Nucleus accumbens (tissue), 56 donors: ENCODE measurements at places on chromosomes 1 and 21.

DNA sequence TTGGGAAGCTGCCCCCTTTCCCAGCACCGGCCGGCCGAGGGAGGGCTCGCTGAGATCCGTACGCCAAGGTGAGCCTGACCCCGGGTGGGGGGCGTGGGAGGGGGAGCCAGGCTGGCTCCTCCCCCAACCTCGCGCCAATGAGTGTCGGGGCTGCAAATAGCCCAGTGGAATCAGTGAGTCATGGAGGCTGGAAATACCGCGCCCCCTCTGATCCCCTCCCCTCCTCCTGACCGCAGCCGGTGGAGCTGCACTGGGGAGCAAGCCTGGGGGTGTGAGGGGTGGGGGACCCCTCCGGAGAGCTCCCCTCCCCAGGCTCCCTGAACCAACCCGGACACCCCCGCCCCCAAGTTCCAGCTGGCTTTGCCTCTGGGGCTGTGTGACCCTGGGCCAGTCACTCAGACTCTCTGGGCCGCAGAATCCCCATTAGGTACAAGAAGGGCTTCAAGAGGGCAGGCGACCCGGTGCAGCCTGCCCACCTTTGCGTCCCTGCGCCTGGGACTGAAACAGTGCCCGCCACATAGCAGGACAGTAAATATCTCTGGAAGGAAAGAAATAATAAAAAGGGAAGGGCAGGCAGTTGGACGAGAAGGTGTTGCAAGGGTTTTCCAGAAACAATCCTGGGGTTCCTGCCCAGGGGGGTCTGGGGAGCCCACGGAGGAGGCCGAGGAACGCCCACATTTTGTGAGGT lies 4.5 kb downstream of the HSPB7 start:
- no peak for DNase-seq

DNA sequence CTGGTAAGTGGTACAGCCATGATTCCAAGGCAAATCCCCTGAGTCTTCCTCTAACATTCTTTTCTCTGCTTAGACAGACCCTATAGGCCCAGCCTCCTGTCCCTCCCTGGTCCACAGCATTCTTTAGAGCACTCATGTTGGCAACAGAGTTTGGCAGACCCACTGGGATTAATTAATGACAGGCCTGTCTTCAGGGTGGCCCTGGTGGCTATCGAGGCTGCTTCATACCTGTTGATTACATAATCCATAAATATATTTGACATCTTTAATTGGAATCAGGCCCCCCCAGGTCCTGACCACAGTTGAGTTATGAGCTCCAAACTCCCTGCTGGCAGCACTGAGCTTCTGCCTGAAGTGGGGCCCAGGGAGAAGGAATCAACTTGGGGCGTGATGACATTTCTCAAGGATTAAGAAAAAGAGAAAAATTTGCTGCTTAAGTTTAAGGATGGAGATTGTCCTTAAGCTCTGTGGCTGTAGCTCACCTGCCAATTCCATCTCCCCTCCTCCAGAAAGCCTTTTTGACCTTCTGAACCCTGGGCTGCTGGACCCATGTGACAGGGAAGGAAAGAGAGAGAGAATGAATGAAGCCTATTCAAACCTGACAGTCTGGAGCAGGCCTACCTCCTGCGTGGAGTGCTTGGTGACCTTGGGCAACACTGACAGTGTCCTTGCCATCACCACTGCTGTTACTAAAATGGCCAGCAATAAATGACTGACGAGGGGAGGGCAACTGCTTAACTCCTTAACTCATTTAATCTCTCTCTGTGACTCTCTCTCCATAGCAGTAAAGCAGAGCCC lies 156.6 kb downstream of the TRABD2B start:
- no peak for DNase-seq

- DNase-seq = no peak
These were observed 10.7 kb downstream of the KCNA10 start for GRCh38 chr1:110508028-110508940.

DNA sequence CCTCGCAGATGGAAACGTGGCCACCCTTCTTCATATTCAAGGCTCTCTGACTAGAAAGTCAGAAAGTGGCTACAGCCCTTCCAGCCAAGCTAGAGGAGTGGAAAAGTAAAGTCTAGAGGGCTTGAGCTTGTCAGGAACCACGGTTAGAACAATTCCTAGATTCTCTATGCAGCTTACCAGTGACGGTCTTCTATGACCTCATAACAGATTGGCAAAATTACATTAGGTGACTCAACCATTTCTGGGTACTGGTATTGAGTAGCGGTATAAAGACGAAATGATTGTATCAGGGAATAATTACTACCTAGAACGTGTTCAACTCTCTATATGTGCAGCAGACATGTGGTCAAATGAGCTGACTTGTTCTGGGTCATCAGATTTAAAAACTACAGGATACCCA lies 155.0 kb upstream of the RUNX1 start:
- no peak for DNase-seq

DNA sequence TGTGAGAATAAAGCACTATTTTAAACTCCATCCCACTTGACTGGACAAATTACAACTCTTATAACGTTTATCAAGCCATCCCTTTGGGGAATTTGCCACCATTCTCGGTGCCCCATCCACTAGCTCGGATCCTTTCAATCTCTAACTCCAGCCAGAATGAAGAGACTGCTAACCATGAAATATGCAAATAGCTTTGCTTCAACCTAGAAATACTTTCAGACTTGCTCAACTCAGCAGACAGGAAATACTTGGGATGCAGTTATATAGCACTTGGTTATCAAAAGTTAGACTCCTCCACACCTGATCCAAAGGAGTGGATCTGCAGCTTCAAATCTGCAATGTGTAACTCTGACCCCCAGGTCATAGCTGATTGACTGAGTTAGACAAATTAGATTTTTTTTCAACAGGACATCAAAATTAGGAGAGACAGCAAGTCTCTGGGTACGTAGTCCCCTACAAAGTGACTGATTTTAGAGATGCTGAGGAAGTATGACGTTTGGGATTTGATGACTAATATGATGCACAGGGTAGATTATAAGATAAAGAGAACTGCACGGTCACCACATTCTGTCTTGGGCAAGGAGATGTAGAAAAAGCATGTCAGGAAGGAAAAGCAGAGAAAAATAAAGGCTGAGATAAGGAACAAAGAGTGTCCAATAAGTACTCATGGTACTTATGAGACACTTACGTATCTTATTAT lies 496.0 kb downstream of the AGBL4 start:
- DNase-seq = no peak

- DNase-seq = no peak
These were observed 97.1 kb upstream of the DAB1 start for GRCh38 chr1:57520743-57521515.

GRCh38 chr1:93669369-93669768 lies 12.3 kb downstream of the BCAR3 start:
- DNase-seq = no peak

DNA sequence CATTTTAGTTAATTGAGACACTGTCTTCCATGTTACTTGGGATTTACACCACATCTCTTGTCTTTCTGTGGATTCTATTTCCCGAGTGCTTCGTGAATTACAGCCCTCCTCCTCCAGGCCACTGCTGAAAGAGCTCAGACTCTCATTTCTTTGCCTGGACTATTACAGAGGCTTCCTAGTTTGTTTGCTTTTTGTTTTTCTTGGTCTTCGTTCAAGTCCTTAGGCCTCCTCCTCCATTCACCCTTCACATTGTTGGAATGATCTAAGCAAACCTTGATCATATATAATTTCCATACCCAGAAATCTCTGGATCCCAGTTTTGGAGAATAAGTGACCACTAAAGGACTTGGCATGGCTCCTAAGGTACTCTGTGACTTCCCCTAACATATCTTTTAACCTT lies 94.1 kb downstream of the CNIH3 start:
- no peak for DNase-seq

DNA sequence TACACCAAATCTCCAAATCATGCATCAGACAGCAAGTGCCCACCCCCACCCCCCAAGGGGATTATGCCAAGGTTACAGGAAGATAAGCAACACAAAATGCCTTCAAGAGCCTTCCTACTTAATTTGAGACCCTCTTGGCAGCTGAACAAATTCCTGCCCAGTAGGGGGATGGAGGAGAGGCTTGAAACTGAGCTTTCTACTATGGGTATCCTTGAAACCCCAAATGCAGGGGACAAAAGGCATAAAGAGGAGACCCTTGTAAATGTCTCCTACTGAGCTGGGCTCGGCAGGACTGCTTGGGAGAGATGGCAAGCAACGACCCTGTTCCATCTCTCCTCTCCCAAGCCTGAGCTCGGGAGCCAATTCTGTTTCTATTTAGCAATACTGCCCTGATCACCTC lies 3.5 kb downstream of the SLC41A1 start:
- no peak for DNase-seq

DNA sequence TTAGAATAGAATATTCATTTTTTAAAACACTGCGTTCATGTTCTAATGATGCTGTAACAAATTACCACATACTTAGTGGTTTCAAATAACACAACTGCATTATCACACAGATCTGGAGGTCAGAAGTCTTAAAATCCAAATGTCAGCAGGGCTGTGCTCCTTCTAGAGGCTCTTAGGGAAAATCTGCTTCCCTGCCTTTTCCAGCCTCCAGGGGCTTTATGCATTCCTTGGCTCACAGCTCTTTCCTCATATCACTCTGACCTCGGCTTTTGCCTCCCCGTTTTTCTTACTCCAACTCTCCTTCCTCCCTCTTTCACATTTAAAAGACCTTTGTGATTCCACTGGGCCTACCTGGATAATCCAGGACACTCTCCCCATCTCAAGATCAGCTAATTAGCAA lies 18.6 kb upstream of the FMN2 start:
- no peak for DNase-seq

DNA sequence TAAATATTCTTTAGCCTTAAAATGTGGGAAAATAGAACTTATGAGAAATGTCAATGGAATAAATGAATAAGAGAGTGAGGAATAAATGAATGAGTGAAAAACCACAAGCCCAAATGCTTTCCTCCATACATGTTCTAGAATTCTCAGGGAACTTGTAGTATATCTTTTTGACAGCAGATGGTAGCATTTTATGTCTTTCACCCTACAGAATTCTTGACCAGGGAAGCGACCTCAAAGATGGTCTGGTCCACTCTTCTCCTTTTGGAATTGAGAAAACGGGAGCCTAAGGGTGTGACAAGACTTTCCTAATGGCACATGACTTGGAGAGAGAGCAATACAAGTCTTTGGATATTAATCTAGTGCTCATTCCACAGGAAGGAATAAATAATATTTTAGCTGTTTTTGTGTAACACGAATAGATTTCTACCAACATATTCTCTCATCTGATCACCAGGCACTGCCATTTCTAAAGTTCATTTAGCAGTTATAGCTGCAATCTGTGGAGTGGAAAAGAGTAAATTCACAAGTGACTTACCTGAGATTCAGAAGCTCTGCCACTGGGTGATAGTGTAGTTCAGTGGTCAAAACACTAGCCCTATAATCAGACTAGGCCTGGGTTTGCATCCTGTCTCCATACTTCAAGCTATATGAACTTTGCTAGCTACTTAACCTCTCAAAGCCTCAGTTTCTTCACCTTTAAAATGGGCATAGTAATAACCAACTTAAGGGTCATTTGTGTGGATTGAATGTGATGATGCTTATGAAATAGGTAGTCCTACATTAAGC lies 15.0 kb upstream of the F5 start:
- DNase-seq = no peak

DNA sequence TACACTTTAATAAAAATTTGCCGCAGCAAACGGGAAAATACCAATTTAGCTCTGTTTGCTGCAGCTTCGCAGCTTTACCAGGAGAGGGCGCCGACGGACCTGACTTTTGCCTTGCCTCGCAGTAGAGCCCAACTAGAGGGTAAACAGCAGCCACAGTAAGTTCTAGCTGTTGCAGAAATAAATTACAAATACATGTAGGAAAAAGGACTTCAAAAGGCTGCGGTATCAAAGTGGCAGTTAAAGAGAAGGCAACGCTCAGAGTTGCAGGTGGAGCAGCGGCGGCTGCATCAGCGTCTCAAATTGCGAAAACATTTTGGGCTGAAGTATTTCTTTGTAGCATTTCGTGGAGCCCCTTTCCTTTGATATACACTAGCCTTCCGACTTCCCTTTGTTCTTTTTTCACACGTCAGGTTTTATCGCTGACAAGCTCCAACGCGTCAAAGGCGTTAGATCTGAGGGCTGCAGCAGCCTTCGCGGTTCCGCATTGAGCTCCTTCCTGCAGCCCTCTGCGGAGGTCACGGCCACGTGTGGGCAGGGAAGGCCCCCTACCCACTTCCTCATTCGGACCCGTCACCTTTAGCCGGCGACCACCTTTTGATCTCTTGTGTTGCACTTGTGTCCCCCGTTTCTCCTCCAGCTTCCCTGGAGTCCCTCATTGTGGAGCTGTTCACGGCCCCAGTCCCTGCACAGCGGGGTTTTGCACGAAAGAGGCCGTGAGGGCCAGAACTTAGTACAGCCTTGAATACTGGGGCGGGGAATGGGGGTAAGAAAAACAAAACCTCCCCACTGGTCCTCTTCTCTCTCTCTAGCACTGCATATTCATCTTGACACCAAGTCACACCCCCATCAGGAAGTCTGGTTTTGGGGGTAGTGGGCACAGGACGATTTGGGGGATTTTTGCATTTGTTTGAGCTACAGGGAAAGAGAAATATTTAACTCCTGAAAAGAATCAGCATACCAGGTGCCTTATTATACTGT lies 72.8 kb downstream of the S1PR1 start:
- DNase-seq = no peak

DNA sequence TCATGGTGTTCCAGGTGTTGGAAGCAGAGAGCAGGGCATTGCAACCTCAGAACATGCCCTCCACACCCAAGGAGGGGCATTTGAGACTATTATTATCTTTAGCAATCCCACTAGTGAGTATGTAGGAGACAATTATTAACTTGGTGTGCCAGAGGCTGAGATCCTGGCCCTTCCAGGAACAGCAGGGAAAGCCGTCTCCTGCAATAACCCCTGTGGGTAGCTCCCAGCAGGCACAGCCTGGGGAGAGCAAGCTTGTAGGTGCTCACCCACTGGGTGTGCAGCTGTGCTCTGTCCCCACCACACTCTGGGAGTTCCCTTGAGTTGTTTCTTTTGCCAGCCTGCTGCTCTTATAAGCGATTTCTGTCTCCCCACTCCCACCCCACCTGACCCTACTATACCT lies 10.3 kb downstream of the CFAP107 start:
- DNase-seq = no peak

- no peak for DNase-seq
These were observed 6.7 kb downstream of the CR1L start for GRCh38 chr1:207651583-207651982.

DNA sequence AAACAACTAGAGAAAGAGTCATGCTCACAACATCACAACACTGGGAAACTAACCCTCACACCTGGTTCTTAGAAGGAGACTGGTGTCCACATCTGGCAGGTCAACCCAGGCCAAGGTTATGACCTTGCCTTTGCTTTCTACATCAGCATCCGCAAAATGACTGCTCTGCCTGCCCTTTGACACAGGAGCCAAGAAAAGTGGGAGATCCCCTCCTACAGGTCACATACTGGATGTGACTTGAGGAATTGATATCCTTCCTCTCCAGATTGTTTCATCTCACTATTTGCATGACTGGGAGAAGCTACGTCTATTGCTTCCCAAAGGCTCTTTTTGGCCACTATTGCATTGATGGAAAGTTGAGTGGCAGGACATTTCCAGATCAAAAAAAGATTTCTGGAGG lies 115.5 kb downstream of the MIS18A start:
- no peak for DNase-seq

DNA sequence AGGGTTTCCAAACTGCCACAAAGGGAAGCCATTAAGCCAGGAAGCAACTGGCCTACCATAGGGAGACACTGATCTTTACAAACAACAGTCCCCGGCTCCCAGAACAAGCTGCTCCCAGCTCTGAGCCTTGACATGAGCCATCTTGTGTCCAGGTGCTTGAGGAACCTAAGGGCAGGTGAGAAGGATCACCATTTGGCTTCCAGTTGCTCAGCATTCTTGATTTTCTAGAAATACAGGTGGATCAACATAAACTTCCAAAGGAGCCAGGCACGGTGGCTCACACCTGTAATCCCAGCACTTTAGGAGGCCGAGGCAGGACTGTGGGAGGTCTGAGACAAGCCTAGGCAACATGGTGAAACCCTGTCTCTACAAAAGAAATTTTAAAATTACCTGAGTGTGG lies 21.6 kb downstream of the ZBTB17 start:
- no peak for DNase-seq
